ENCODE measurements at places on chromosomes 5 and 9.

DNA sequence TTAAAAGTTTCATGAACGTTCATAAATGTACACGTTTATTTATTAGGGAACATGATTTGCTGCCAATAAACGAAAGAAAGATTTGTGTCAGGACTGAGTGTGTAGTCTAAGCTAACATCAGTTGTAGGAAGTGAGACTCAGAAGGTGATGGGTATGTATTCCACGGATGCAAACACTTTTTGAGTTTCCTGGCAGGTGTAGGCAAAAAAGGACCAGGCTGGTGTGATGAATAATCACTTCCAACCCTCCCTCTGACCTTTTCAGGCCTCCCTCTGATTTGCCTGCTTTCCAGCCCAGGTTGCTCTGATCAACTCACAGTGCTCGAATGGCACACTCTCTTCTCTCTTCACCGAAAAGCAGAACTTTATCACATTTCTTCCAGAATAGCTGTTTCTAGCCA is 51.8 kb downstream of the BASP1 start:
- DNase-seq: no peak

DNA sequence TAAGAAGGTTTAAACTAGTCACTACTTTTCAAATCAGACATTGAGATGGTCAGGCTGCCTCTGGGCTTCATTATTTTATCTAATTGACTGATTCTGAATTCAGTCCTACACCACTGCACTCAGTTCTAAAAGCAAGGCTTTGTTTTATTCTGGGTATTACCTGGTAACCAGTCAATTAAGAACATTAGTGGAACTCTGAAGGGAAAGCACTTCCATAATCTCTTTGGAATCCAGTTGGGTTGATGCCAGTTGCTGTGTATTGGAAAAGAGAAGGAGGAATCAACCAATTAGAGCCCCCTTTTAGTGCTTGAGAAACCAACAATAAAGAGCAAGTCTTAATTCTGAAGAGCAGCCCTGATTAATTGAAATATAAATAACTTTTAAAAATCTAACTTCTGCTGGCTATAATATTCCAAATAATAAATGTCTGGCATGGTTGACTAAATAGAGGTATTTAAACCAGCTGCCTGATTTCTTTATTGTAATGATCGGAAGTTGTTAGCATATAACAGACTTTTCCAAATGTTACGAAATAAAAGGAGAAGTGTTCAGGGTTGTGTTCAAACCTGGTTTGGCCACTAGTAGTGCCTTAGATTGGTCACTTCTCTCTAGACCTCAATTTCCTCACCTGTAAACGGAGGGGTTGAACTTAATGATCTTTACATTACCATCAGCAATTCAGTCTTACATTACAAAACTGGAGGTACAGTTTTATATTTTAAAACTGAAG is 32.0 kb downstream of the CPEB4 start:
- no peak for DNase-seq

GRCh38 chr5:42745426-42745825 is 11.2 kb upstream of the CCDC152 start:
- DNase-seq: no peak

GRCh38 chr5:151074557-151074956 is 6.3 kb downstream of the TNIP1 start:
- no peak for DNase-seq

DNA sequence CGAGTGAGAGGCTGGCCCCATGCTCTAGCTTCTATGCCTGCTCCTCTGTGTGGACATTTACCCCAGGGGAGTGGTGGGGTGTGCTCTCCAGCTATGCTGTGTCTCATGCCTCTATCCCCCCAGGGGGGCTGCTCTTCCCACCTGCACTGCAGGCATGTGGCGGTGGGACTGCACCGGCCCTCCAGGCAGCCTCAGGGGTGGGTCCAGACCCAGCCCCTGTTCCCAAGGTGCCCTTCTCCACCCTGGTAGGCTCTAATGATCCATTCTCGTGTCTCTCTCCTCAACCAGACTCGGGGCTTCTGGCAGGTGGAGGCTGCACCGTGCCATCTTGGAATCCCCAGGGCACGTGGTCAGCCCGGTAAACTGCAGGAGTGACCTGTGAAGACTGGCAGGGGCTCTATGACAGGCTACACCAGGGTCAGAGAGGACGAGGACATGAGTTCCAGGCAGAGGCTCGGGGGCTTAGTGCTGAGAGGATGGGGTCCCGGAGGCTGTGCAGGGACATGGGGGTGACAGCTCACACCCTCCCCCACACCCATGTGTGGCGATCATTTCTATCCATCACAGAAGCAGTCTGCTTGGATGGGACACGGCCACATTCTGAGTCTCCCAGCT is 22.7 kb upstream of the COL5A1 start:
- no peak for DNase-seq

DNA sequence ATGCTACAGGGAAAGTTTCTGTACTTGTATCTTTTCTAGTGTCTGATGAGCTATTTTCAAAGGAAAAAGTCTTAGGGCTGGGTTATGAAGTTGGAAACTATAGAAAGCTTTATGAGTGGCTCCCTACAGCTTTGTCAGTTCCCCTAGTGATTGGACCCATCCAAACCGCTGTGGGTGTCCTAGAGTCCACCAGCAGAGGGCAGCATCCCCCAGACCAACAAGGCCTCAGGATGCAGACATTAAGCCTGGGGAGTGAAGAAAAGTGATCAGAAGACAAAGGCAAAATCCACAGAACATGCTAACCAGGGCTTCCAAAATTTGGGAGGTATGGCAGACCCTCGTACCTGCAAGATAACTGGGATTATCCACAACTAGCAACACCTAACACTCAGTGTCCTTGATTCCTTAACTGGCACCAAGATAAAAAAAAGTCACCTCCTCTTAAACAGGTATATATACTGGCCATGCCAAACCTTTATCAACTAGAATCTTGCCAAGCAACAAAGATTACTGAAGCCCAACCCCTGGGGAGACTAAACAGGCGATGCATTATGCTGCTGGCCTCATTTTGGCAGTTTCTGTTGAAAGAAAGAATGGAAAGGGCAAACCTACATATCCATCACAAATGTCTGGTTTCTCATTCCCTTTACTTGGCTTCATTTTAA is 110.4 kb upstream of the NR5A1 start:
- DNase-seq: peak; percentile 51

DNA sequence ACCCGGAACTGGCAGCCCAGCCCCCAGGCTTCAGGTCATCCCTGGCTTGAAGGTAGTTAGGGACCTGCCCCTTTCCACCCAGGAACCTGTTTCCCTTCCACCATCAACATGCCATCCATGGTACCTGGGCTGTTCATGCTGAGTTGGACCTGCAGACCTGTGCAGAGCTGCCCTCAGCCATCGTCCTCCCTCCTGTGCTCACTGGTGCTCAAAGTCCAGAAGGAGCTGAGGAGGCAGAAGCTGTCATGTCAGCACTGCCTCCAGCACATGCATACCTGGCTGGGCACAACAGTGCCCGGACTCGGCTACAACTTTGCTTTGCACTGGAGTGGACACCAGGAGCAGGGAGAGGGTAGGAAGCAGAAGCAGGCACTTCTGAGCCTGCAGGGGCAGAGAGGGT is 36.2 kb downstream of the BTNL8 start:
- DNase-seq: no peak

- no peak for DNase-seq
Measured at GRCh38 chr5:3428334-3428733, 167.3 kb upstream of the IRX1 start.

- no peak for DNase-seq
Measured at GRCh38 chr5:133773247-133774202, 161.2 kb upstream of the FSTL4 start.

GRCh38 chr9:80352967-80353366 is 781.2 kb downstream of the TLE4 start:
- DNase-seq: no peak

DNA sequence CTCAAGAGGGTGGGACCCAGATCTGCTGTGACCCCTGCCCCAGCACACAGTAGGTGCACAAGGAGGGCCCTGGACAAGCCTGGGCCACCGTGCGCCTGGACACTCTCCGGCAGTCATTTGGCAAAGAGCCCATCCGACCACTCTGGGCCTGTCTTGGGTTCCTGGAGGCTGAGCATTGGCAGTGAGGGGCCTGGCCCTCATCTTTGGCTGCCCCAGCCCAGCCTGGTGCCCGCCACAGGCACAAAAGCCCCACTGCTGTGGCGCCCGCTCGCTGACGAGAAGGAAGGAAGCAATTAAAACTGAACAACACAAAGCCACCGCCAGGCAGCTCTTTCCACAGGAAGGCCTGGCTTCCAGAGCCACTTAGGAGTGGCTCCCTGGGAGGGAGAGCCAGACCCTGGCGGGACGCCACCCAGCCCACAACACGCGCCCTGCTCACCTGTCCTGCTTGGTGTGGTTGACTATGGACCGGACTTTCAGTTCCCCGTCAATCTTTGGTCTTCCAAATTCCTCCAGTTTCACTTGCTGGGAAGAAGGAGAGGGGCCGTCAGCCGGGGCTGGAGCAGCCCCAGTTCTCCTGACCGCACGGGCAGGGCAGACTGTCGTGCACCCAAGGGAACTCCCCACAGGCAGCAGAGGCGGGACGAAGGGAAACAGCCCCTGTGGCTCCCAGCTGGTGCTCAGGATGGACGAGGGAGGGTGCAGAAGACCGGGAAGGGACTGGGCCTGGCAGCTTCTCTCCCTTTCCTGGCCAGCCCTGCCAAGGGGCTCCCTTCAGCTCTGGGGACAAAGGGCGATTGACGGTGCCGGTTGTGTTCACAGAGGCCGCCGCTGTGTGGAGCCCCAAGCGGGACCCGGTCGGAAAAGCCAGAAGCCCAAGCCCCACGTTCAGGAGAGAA is 50.9 kb upstream of the SARDH start:
- DNase-seq: no peak

DNA sequence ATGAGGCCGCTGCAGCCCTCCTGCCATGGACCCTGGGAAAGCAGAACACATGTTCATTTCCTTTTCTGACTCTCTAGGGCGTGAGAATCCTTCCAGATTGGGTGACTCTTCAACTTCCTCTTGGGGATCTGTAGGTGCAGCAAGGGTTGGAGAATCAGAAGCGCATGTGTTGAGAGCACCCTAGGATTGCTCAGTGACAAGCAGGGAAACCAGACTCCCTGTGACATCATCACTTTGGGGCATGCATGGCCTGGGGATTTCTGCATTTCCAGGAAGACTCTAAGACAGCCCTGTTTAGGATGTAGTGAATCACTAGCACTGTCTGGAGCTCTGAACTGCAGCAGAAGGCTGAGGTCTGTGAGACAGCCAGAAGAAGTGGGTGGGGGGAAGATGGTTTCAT is 15.1 kb upstream of the LCP2 start:
- DNase-seq: peak; percentile 46

DNA sequence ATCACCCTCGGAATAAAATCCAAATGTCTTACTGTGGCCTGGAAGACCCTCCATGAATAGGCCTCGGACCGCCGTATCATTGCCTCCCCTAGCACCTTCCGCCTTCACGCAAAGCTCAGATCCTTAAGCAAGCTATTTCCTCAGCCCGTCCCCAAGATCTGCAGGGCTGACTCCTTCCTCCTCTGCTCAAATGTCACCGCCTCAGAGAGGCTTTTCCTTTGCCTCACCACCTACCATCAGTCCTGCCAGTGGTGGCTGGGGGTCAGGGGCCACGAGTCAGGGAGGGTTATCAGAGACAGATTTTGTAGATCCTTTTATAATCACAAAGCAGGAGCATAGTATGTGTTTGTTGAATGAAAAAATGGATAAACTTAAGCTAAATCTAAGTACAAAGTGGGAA is 74.4 kb upstream of the KIF2A start:
- no peak for DNase-seq

GRCh38 chr9:114935119-114935518 is 4.7 kb upstream of the TNFSF8 start:
- DNase-seq: no peak

DNA sequence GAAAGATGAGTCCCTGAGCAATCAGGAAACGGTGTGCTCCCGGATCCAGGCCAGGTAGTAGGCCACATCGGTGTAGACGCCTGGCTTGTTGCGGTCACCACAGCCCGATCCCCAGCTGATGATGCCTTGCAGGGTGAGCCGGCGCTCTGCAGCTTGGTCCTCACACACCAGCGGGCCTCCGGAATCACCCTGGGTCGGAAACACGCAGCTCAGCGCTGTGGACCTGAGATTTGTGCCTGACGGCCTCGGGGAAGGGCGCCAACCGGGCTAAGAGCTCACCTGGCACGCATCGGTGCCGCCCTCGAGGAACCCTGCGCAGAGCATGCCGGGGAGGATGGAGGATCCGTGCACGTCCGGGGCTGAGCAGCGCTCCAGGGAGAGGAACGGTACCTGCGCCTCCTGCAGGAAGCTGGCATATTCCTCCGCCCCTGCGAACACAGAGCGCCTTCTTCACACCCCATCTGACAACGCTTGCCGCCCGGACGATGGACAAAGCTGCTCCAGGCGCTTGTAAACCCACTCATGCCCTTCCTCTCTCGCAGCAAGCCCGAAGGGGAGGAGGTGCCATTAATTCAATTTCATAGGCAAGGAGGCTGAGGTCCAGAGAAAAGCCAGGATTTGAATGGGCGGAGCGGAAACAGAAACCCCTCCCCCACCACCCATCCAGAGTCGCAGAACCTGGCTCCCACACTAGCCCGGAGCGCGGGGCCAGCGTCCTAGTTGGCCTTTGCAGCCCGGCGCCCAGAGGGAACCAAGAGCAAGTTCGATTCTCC is 2.0 kb upstream of the PFN3 start:
- peak; percentile 70 for DNase-seq

GRCh38 chr5:100840370-100840769 is 62.7 kb downstream of the ST8SIA4 start:
- no peak for DNase-seq

DNA sequence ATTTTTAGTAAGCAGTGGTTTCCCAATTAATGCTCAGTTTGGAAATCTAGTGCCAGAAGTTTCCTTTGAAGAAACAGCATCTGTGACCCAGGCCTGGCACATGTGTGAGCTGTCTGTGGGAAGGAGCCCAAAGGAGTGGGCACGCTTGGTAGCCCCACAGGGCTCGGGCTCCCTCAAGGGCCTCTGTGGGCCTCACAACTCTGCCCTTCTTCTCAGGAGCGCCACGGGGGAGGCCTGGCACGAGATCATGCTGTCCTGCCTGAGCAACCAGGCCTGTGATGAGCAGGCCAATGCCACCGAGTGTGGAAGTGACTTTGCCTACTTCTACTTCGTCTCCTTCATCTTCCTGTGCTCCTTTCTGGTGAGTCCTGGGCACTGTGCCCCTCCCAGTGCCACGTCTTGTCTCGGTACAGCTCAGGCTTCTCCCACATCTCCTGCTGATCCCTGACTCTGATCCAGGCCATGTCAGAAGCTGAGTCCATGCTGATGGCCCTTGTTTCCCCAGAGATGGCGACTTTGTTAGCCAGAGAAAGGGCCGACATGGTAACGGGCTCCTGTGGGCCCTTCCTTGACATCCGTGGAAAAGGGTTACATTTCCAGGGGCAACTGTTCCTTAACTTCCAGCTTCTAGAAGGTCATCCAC is 200.4 kb downstream of the CACNA1B start:
- DNase-seq: no peak
